CD4-positive, alpha-beta T cell treated with Interleukin-1 beta for 1 hour (primary cell): ENCODE measurements at places on chromosomes 13 and 19.

- no peak for DNase-seq
Observed at GRCh38 chr13:92901739-92902138, 324.9 kb upstream of the GPC6 start.

DNA sequence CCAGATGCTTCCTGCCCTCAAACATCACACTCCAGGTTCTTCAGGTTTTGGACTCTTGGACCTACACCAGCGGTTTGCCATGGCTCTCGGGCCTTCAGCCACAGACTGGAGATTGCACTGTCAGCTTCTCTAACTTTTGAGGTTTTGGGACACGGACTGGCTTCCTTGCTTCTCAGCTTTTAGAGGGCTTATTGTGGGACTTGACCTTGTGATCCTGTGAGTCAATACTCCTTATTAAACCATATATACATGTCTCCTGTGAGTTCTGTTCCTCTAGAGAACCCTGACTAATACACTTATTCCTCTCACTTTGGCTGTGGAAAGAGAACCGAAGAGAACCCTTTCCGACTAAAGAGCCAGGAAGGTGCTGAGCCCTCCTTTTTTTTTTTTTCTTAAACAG is 53.6 kb downstream of the LMO7 start:
- no peak for DNase-seq

- no peak for DNase-seq
Observed at GRCh38 chr13:94978516-94978915, 266.2 kb upstream of the SOX21 start.

DNA sequence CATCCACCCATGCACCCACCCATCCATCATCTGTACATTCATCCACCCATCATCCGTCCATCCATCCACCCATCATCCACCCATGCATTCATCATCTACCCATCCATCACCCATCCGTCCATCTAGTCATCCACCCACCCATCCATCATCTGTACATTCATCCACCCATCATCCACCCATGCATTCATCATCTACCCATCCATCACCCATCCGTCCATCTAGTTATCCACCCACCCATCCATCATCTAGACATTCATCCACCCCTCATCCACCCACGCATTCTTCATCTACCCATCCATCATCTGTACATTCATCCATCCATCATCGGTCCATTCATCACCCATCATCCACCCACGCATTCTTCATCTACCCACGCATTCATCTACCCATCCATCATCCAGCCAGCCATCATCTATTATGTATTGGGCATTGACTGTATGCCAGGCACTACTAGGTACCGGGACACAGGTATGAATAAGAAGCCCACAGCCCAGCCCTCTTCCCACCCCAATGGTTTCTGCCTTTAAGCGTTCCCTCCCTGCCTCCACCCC is 16.7 kb upstream of the GALP start:
- no peak for DNase-seq

GRCh38 chr13:98110749-98111148 is 32.1 kb upstream of the FARP1 start:
- no peak for DNase-seq

DNA sequence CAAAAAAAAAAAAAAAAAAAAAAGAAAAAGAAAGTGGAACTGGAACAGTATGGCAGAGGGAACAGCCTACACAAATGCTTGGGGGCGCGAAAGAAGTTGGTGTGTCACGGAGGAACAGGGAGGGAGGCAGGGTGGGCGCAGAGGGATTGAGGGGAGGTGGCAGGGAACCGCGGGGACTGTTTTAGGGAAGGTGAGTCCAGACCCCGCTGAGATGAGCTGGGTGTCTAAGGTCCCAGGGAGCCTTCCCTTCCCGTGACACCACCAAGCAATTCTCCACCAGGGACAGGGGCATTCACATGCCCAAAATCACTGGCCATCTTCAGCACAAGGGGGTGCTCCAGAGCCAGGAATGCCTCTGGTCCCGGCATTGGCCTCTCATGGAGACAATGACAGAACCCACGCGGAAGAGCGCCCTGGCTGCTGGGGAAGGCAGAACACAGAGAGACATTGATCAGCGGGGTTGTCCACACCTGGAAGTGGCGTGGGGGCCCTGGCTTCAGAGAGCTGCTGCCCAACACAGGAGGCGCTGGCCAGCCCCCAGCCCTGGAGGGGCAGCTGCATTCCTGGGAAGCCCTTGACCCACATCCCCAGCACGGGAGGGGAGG is 6.9 kb downstream of the PEAK3 start:
- DNase-seq = peak; percentile 55

DNA sequence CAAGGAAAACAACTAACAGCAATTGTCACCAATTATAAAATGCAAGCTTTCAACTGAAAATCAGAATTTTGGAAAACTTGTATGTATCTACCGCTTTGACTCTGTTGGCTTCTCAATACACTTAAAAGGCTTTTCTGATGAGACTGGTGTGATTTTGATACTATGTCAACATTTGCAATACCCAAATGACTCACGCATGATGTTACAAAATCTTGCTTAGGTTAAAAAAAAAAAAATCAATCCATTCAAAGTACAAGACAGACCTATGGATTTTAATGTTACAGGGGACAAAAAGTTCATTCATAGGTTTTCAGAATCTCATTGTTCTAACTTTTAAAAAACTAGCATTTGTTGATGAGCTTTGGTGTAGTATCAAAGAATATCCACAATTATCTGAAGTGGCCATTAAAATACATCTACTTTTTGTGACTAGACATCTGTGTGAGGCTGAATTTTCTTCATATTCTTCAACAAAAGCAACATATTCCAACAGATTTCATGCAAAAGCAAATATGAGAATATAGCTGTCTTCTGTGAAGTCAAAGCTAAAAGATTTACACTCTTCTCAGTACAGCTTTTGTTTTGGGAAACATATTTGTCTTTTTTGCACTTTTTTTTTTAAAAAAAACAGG is 10.7 kb downstream of the ELF1 start:
- DNase-seq = no peak

- peak; percentile 34 for DNase-seq
Observed at GRCh38 chr13:28047757-28048388, 52.5 kb downstream of the FLT3 start.

DNA sequence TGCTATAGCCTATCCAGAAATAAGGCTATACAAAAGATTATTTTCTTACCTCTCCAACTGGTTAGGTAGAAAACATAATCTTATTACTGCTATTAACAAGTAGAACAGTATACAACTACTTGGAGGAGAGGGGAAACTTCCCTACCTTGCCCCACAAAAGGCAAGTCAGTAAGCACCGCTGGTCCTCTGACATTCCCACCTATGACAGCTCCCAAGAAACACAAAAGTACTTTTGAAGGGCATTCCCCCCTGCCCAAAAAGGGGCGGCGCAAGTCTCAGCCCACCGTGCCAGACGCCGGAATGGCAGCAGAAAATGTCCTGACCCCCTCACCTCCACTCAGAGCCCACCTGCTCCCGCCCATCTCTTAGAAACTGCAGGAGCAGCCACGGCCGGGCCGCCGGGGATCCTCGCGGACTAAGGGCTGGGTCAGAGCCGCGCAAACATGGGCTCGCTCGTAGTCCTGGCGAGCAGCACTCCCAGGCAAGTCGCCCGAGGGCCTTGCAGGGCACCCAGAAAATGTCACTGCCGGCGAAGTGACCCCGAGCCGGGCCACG is 437 bp downstream of the SUCLA2 start:
- peak; percentile 2 for DNase-seq

- DNase-seq = no peak
Observed at GRCh38 chr13:73720216-73720840, 413.9 kb downstream of the KLF12 start.

GRCh38 chr13:90632184-90632583 is 715.3 kb upstream of the MIR17HG start:
- no peak for DNase-seq

DNA sequence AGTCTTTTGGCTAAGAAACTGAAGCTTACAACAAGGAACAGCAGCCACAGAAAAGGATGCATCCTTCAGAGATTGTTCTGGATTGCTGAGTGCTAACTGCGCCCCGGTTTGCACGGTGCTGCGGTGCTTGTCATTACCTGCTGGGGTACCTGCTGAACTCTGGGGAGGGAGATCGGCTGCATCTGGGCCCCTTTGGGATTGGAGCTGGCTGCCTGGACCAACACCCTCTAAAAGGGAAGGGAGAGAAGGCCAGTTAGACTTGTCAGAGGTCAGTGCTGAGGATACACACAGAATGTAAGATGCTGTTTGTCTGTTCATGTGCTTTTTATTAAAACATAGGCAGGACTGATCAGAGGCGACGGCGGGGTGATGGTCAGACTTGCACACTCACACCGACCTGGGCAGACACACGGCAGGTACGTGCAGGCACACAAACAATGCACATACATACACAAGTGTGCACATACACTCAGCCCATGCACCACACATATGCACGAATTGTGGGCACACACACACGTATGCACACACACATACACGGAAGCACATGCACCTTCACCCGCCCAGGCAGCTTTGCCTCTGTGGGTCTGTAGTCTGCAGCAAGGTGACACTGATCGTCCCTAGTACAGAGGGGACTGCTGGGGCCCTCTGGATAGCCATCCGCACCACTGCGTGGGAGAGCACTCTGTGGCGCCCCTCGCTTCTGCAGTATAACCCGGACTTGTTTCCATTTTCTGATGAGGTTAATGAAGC is 66.1 kb downstream of the RFX2 start:
- DNase-seq = no peak

DNA sequence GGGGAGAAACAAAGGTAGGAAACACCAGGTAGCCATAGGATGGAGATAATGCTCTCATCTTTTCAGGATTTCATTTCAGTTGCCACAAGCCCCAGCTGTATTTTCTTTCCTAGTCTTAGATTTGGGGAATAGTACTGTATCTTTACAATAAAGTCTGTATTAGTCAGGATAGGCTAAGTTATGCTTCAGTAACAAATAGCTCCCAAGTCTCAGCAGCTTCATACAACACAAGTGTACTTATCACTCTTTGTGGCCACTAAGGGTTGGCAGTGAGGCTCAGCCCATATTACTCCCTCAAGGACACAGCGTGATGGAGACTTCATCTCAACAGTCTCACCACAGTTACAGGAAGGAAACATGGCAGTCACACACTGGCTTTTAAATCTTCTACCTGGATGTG is 61.4 kb downstream of the STARD13 start:
- no peak for DNase-seq

DNA sequence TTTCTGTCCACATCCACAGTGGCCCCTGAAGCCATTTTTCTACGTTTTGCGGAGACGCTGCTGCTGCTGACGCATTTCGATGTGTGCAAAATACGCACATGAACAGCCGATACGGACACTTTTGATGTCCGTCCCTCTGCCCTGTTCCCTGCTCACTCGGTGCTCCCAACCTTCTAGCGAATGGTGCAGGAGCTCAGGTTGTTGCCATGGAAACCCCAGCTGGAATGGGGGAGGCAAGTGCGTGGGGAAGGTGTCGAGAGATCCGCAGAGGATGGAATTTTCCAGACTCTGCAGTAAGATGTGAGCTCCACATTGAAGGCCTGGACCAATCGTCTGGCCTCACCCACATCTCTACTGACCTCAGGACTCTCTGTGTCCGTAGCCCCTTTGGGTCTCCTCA is 109.2 kb upstream of the USP29 start:
- no peak for DNase-seq

DNA sequence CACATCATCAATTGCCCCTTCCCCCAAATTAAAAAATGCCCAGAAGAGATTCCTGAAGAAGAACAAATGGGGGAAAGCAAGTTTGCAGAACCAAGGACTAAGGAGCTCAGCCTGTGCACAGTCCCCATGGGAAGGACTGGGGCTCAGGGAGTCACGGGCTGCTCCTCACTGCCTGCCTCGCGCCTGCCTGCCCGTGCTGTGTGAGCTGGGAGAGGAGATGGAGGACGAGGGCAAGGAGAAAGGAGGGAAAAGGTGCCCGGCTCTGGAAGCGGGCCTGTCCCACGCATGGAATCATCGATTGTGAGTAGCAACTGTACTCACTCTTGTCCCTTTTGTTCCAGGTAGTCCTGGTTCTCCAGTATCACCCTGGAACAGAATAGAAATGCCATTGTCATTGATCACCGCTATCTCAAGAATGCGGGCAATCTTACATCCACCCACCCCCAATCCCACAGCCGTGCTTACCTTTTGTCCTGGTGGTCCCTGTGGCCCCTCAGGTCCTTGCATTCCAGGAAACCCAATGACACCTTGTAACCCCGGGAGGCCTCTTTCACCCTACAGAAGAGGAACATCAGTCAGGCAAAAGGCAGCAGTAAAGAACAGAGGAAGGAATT is 93.4 kb downstream of the COL4A1 start:
- no peak for DNase-seq

- no peak for DNase-seq
Observed at GRCh38 chr19:18951721-18952281, 10.8 kb upstream of the HOMER3 start.

- DNase-seq = no peak
Observed at GRCh38 chr19:4522291-4523002, 4.2 kb upstream of the PLIN4 start.

GRCh38 chr13:46560778-46561177 is 7.8 kb downstream of the LRCH1 start:
- no peak for DNase-seq

- no peak for DNase-seq
Observed at GRCh38 chr13:33763021-33763420, 54.9 kb upstream of the RFC3 start.

- no peak for DNase-seq
Observed at GRCh38 chr19:45355402-45355801, 14.9 kb downstream of the KLC3 start.

- no peak for DNase-seq
Observed at GRCh38 chr19:18465214-18465963, 27.5 kb upstream of the ISYNA1 start.

DNA sequence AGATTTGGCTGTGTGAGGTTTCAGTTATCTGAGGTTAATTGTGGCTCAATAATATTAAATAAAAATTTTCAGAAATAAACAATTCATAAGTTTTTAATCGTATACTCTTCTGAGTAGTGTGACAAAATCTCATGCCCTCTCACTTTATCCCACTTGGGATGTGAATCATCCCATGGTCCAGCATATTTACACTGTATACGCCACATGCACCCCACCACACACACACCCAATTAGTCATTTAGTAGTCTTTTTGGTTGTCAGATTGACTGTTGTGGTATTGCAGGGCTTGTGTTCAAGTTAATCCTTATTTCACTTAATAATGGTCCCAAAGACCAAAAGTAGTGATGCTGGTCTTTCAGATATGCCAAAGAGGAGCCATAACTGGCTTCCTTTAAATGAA is 66.4 kb upstream of the PCDH9 start:
- DNase-seq = no peak
